ENCODE measurements at places on chromosomes 11 and 22.

- no peak for DNase-seq
Measured at GRCh38 chr11:22163394-22163797, 29.5 kb upstream of the ANO5 start.

- no peak for DNase-seq
Measured at GRCh38 chr11:12024254-12024926, 16.0 kb upstream of the DKK3 start.

GRCh38 chr11:86589856-86590589 lies 82.4 kb downstream of the ME3 start:
- no peak for DNase-seq

DNA sequence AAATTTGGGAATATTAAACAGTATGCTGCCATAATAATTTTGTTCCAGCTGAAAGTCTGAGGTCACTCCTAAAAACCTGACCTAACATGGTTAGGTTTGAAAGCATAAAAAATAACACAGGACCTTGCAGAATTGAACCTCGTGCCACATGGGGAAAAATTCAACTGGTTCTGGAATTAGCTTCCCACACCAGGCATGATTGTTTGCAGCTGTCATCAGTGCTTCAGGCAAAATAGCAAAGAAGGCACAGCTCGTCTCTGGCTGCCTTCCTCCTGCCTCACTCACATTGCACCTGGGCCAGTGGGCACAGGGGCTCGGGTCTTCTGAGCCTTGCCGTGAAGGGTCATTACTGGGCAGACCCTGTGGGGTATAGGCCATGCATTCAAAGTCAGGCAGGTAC lies 153.8 kb upstream of the ARHGAP20 start:
- no peak for DNase-seq

- peak; percentile 37 for DNase-seq
Measured at GRCh38 chr11:95904009-95904650, 19.8 kb downstream of the MTMR2 start.

- DNase-seq: no peak
Measured at GRCh38 chr11:119681361-119681910, 47.6 kb downstream of the NECTIN1 start.

DNA sequence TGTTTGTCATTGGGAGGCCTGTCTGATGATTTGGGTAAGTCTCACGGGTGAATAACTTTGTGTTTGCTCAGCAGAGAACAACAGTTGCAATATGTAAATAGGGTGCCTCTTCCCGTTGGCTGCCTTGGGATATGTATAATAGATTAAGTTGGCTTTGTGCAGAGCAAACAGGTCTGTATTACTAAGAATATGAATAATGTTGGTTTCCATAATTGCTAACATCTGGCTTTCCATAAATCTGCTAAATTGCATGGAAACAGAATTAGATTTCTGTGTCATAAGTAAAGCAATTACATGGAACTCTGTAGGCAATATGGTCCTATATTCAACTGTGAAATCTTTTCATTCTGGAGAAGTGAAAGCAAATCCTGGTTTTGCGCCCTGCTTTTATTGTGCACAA lies 636.0 kb upstream of the ANO5 start:
- DNase-seq: no peak

DNA sequence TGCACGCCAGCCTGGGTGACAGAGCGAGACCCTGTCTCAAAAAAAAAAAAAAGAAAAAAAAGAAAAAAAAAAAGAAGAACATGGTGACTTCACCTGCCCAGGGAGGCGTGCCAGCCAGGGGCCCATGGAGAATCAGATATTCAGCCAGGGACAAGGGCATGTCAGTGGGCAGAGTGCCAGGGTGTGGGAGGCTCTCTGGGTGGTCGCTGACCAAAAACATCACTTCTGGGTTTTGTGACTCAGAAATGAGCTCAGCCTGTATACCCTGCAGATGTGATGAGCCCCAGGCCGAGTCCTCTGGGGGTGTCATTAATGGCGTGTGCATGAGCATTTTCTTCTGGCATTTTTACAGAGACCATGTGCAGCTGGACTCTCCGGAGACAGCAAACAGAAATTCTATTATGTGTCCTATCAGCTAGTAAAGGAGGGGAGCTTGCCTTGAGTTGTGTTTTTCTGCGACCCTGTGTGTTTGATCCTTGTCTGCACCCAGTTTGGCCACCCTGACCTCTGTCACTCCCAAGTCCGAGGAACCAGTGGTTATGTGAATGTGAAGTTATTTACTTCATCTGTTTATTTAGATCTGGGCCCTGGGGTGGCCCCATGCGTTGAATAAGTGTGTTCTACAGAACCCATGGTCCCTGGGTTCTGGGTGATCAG lies 53.6 kb downstream of the BCR start:
- DNase-seq: no peak

GRCh38 chr11:117587416-117587815 lies 209.6 kb downstream of the DSCAML1 start:
- DNase-seq: no peak

Data from LoVo (cell line).